Endodermal cell (in vitro differentiated cells): ENCODE measurements at places on chromosomes 4 and X.
A peak's percentile ranks its signal among the peaks of the same experiment; 100 is the strongest.

DNA sequence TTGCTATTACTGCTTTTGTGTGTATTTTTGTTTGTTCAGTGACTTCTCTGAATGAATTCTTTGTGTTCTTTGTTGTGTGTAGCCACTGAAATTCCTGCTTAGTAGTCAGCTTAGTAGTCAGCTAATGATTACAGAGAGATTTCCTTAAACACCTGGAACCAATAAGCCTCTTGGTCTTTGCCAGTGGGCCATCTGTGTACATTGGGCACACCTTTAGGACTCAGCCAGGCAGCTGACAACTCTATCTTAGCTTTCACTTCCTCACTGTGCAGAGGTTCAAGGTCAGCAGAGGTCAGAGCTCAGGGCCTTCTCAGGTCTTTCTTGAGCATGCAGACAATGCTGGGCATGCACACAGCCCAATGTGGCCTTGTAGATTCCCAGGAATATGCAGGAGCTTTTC is 59.3 kb downstream of the RWDD4 start:
- no peak for DNase-seq

- DNase-seq: no peak
Observed at GRCh38 chr4:13584481-13584880, 40.2 kb upstream of the NKX3-2 start.

DNA sequence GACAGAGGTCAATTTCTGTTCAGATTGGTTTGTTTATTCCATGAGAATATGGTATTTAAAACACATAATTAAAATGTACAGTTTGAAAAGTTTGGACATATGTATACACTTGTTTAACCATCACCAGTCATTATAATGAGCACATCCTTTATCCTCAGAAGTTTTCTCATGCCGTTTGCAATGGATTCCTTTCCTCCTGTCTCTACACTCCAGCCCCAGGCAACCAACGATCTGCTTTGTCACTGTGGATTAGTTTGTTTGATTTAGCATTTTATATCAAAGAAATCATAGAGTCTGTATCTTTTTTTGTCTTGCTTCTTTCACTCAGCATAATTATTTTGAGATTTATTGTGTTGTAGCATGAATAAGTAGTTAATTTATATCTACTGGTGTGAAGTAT is 243.0 kb upstream of the TRAM1L1 start:
- no peak for DNase-seq

DNA sequence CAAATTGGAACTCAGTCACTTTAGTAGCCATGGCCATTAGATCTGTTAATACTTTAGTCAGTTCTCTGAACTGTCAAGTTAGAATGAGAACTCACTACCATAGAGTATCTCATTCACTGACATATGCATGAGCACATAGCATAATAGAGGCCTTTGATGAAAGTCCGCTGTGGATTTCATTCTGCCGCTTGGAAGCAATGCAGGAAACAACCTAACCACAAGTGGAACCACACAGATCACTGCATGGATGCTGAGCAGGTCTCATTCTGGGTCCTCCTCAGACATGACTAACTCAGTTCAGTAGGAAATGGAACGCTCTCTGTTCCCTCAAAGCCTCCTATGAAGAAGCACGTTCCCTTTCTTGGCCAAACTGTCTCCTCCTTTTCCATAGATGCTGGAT is 1624.8 kb upstream of the TENM3 start:
- no peak for DNase-seq

DNA sequence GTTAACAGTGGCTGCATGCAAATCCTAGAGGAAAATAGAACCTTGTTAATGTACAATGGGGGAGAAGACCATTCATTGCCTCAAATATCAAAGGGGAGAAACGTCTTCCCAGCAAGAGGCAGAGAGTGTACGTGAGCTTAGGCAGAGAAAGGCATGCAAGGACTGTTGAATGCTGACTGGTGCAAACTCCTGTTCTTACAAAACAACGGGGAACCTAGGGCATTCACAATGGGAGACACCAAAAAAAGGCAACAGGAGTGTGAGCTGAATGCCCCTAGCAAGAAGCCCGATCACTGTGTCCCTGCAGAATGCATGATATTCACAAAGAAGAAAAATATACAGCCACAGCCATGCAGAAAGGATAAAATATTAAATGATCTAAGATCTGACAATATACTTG is 184.9 kb downstream of the NSUN7 start:
- peak; percentile 61 for DNase-seq

- DNase-seq: no peak
Observed at GRCh38 chrX:23765449-23765848, 17.5 kb upstream of the SAT1 start.
